GM12878 (cell line): ENCODE measurements at places on chromosomes 11 and 22.

GRCh38 chr11:57792870-57793269 lies 31.3 kb downstream of the CTNND1 start:
- DNase-seq = no peak

GRCh38 chr11:85540181-85540580 lies 87.0 kb downstream of the DLG2 start:
- DNase-seq = no peak

- no peak for DNase-seq
Observed at GRCh38 chr11:64388894-64389293, 29.9 kb downstream of the RPS6KA4 start.

DNA sequence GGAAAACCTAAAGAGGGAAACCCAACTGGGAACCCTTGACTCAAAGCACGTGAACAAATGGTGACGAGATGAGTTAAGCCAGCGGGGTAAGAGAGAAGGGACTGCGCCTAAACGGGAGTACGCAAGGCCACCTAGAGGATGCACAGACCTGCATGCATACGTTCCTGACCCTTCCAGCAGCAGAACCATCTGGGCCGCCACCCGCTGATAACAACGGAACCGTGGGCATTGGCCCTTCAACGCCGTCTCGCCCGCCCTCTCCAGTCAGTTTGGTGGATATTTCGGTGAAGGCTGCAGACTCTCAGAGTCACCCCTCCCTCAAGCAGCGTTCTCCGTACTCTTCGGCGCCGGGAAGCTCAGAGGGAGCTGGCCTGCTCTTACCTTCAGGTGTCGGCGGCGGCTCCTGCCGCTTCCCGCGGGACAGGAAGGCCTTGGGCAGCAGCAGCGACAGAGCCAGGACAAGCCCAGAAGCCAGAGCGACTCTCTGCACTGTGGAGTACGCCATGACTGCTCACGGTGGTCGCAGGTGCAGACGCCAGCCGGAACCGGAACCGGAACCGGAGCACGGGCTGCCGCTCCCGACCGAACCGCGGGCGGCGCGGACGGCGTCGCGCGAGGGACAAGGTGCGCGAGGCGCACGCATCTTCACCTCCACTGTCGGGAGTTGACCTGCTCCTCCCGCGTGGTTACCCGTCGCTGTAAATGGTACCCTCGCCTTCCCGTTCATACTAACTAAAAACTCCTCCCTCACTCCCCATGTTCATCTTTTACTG lies at the start of gene RIC3:
Gene RIC3, minus strand, starts transcription at position 541 of the 773 bp plus-strand sequence. Its CDS starts 36 bp downstream, at position 505.
- DNase-seq = no peak

DNA sequence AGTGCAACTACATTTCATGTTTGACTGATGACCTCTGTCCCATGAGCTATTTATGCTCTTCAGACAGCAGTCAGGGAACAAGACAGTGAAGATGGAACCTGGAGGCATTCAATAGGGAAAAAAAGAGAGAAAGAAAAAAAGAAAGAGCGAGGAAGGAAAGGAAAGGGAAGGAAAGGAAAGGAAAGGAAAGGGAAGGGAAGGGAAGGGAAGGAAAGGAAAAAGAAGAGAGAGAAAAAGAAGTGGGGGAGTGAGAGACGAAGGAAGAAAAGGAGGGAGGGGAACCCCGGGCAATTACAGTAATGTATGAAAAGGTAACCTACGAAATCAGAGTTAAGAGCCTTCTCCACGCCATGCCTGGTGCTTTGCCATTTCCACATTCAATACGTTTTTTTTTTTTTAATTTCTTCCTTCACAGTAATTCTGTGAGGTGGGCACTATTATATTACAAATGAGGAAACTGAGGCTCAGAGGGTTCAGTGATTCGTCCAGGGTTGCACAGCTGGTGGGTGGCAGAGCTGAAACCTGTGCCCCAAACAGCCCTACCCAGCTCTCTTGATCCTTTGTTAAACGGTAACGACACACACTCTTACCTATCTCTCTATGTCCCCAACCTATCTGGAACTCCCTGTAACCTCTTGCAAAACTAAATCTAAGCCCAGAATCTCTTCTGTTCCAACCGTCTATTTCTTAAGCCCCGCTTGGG lies 39.3 kb downstream of the ETS1 start:
- no peak for DNase-seq

- DNase-seq = no peak
Observed at GRCh38 chr11:59266491-59266890, 53.8 kb upstream of the MPEG1 start.
